Breast epithelium (tissue), 4 donors: ENCODE measurements at places on chromosomes 2 and 18. TPM values are rescaled to one million over a fixed set of nuclear protein-coding genes. Genes with fewer than 3 reads are reported as not detected.

Gene ZNF407
- total RNA-seq, result 22.3 TPM

Gene ACTR3
- 117 TPM for total RNA-seq

Gene LIMS4
- total RNA-seq, result 1.3 TPM

Gene HOXD12
- not detected for total RNA-seq

Gene TSGA10
- total RNA-seq, result 7.2 TPM

DNA sequence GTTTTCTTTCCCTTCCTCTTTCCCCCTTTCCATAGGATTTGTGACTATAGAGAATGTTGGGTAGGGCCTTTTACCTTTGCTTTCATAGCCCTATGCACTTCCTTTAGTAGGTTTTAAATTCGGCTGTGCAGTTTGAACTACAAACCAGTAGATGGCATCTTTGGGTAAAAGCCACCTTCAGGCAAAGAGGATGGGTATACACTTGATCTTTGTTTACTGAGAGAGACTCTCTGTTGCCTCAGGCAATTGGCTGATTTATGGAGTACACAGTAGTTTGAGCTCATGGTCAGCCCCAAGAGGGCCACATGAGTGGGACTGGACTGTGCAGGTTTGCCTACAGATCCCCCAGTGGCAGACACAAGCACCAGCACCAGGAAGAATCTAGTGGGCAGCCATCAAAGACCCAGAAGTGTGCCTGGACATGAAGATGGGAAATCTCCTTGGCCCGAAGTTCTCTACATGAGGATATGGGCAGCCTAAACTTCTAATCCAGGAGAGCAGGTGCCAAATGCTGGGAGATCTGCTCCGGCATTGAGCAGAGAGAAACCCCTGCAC, 1304.3 kb upstream of the DDX18 start:
- no peak for DNase-seq

- no peak for DNase-seq
These were observed at the start of gene SCYGR7 for GRCh38 chr2:227728035-227728434. TSS of gene SCYGR7 (plus strand) at chr2:227728335. CDS start at chr2:227728335, 0 bp downstream.

DNA sequence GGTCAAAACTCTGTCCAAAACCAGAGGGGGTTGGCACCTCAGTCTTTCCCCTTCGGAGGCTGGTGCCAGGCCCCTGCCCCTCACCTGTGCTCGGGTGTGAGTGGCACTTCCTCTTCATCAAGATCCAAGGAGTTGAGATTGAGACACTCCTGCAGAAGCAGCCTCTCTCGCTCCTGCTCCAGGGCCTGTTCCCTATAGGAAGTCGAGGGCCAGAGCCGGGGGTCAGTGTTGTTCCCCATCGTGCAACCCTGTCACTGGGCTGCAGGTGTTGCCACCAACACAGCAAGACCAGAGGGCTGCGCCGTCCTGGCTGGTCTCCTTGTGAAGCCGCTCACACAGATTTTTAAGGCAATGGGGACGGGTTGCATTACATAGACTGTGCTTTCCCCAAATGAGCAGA, 18.9 kb downstream of the FAM178B start:
- no peak for DNase-seq

- no peak for DNase-seq
These were observed 152.4 kb downstream of the ANKRD30BL start for GRCh38 chr2:132009177-132009873.

DNA sequence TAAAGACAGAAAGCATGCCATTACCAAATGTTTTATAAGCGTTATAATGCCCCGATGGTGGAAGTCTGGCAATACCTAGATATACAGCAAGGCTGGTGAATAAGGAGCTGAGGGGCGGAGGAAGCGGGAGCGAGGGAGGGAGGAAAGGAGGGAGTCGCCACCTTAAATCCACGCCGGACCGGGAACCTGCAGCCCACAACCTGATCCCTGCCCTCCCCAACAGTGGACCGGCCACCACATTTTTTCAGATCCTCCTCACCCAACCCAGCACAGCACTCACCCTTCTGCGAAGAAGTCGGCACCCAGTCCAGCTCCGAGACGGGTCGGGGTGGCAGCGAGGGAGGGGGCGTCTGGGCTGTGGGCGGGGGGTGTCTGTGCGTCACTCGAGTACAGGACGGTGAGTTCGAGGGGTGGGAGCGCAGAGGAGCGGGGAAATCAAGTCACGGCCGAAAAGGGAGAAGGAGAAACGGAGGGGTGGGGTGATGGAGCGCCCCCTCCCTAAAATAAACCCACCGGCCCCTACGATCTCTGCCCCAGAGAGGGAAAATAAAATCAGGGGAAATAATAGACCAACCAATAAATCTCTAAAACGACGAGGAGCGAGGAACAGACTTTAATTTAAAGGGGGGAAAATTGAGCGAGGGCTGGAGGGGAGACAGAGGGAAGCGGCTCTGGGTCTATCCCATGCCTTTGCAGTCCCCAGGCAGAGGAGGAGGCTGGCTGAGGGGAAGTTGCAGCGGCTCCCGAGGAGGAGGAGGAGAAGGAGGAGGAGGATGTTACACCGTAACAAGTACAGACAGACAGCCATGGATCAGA, 96.5 kb upstream of the SERTAD2 start:
- DNase-seq, result peak; percentile 63

DNA sequence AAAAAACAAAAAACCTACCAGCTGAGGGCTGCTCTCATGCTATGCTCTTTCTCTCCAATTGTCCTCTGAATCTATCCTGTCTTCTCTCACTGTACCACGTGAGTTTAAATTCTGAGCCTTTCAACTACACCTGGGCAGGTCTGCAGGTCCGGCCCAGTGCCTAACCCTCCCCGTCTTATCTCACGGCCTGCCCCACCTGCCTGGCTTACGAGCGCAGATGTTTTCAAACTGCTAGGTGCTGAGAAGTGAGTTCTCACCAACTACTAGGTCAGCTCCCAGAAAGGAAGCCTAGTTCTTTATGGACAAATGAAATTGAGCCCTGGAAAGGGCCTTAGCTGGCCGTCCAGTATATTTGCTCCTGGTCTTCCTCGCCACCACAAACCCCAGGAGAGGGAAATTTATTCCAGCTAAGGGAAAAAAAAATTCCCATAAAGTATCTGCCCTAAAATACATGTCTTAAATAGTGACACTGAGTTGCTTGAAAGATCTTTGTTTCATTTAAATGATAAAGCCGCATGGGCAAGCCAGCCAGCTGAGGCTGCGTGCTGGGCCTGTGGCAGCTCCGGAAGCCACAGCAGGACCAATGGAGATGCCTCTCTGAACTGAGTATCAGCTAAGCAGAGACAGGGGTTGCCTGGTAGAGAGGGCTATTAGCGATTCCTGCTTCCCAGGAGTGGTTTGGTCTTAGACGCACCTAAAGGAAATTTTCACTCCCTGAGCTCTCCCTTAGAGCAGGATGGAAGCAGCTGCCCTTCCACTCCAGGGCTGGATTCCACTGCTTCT, 92.5 kb upstream of the NCK2 start:
- no peak for DNase-seq

- no peak for DNase-seq
These were observed 216.1 kb upstream of the THUMPD2 start for GRCh38 chr2:39995005-39995737.

- no peak for DNase-seq
These were observed 10.3 kb upstream of the ATOH8 start for GRCh38 chr2:85743304-85743978.

- DNase-seq, result no peak
These were observed 109.6 kb upstream of the FSIP2 start for GRCh38 chr2:185628985-185629384.

DNA sequence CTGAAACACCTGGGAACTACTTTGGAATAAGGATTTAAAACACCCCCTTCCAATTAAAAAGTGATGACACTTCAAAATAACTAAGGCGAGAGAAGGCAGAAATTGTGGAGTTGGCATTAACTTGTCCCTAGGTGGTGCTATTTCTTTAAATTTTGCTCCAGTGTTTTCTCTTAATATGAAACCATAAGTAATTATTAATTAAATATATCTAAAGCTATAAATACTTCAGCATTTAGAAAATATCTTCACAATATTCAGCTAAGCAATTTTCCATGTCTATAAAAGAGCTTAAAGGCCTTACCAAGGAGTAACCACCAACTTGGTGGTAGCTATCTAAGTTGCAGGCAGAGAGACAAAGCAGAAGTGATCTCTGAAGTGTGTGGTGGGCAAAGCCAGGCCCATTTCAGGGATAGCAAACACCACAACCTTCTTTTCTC, 186.8 kb upstream of the PGAP1 start:
- no peak for DNase-seq
